Stimulated activated CD4-positive, alpha-beta T cell treated with anti-CD3 and anti-CD28 coated beads, Interleukin-15, amount 100 ng/mL, for 1 hour (primary cell): ENCODE measurements at places on chromosomes 11 and 22.

- no peak for DNase-seq
Observed at GRCh38 chr11:104876861-104877431, 21.3 kb downstream of the CASP12 start.

DNA sequence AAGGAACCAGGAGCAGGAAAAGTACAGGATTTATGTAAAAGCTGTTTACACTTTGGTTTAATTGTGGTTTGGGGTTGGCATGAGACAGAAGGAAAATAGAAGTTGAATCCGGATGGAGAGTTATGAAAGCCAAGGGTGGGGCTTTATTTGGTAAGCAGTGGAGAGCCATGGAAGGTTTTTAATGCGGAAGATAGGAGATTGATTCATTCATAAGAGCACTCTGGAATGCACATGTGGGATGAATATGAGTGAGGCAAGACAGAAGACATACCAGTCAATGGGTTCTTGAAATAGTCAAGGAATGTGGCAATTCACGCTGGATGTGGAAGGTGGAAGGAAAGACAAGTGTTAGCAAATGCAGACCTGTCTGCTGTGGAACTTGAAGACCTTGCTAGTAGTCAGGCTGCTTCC, 9.3 kb upstream of the GLB1L3 start:
- no peak for DNase-seq

DNA sequence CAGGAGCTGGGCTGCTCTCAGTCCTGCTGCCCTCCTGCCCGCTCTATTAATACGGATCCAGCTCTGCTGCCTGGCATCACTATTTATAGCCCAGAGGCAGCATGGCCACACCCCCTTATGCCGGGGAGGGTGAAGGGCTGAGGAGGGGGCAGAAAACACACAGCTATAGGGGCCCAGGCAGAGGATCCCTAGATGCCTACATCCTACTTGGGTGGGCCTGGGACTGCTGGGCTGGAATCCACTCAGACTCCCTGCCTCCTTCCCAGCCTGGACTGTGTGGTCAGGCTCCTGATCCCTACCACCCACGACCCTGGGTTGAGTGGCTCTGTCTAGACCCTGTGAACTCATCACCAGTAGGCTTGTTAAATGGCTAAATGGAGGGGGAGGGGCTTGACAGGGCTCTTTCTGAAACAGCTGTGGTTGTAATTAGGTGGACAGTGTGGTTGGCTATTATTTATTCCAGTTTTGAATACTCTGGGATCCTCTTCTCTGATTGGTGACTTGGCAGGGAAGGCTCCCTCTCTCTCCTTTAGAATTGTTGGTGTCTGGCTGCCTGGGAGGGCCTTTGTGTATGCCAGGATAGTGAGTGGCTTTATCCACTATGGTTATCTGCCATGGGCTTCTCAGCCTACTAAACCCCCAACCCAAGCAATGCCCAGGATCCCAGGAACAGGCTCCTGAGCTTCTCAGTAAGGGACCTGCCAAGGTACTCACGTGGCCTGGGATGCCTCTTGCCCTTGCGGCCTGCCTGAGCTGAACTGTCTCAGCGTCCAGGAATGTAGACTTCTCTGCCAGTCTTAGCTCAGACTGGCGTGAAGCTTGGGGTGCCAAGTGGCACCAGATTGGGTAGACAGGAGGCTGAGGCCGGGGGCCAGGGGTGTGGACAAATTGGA, 15.2 kb downstream of the PHLDB1 start:
- DNase-seq, result no peak

DNA sequence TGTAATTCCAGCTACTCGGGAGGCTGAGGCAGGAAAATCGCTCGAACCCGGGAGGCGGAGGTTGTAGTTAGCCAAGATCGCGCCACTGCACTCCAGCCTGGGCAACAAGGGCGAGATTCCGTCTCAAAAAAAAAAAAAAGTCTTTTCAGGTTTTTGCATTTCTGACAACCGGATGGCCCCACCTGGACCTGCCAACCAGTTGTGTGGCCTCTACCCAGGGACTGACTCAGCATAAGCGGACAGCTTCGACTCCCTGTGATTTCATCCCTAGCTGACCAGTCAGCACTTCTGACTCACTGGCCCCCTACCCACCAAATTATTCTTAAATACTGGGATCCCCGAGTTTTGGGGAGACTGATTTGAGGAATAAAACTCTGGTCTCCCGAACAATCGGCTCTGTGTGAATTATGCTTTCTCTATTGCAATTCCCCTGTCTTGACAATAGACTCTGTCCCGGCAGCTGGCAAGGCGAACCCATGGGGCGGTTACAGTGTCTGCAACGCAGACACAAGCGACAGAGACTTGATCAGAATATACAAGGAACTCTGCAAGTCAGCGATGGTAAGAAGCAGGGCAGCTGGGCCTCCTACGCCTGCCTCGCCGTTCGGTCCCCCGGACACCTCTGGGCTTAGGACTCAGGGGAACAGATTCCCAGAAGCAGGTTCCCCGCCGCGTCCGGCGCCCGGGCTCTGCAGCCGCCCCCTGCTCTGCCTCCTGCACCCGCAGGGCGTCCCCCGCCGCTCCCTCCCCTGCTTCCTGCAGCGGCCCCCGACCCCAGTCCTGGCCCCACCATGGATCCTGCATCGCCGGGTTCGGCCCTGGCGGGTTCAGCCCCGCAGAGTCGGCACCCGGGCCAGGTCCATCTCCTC, 741 bp upstream of the TALDO1 start:
- DNase-seq, result no peak

DNA sequence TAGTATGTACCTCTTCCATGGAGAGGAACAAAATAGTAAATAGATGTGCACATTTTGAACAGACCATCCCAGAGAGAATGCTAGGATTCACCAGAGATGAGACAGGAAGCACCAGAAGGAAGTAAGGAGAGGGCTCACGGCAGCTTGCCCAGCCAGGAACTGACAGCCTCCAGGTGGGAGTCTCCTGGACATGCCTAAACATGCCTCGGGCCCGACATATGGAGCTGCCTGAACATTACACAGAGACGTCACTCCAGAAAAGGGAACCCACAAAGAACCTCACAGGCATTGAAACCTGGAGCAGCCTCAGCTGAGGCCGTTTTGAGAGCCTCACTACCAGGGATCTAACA, 67.4 kb downstream of the BRD1 start:
- no peak for DNase-seq

GRCh38 chr11:59222464-59223060, 9.8 kb upstream of the MPEG1 start:
- DNase-seq, result no peak
